ENCODE measurements at places on chromosomes 4 and X.

DNA sequence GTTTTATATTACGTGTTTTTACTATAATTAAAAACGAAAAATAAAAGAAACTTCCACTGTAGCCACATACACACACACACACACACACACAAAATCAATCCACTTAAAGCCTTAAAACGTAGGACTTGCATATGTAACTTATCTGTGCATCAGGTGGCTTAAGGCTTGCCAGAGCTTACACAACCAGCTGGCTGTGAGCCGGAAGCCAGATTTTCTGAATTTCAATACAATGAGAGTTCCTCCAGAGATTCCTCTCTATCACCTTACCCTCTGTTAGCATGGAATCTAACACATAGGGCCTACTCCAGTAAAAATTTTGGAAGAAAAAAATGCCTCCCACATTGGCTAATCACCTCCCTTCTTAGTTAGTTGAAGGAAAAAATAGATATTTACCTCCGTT lies 27.9 kb upstream of the SLITRK4 start:
- DNase-seq: no peak

DNA sequence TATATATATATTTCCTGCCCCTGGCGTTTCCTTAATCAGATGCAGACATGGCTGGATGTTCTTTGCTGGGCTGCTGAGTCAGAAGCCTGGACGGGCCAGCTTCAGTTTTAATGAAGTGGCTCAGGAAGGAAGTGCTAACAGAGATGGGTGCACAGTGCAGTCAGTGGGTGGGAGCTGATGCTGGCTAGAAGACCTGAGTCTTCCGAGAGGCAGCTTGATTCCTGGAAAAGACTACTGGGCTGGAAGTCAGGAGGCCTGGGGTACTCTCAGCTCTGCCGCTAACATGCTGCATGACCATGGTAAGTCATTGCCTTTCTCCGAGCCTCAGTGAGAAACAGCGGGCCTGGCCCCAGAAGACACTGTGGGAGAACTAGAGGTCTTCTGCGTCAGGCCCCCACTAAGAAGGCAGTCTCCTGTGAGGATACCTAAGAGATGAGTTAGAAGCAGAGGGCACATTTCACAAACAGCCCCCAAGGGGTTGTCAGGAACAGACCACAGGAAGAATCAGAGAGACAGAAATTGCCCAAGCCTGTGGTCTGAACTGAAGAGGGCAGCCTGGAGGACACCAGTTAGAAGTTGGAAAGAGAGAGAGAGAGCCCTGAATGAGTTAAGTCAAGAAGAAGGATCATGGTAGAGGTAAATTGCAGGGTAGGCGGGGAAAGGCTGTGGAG lies 8.3 kb upstream of the CD40LG start:
- no peak for DNase-seq

DNA sequence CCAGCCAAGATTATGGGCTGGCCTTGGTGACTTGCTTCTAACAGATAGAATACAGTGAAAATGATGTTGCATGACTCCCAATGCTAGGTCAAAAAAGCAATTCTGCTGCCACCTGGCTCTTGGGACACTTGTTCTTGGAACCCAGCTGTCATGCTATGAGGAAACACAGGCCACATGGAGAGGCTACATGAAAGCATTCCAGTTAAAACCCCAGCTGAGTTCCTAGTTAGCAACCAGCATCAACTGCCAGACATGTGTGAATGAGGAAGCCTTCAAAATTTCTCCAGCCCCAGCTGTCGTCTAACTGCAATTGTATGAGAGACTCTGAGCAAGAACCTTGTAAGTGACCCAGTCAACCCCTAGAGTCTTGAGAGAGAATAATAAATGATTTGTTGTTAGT lies 105.2 kb upstream of the FGF16 start:
- DNase-seq: no peak

- DNase-seq: no peak
Observed at GRCh38 chrX:13386636-13387035, 66.8 kb upstream of the ATXN3L start.

- DNase-seq: no peak
Observed at GRCh38 chr4:3715061-3715854, 50.9 kb upstream of the ADRA2C start.

DNA sequence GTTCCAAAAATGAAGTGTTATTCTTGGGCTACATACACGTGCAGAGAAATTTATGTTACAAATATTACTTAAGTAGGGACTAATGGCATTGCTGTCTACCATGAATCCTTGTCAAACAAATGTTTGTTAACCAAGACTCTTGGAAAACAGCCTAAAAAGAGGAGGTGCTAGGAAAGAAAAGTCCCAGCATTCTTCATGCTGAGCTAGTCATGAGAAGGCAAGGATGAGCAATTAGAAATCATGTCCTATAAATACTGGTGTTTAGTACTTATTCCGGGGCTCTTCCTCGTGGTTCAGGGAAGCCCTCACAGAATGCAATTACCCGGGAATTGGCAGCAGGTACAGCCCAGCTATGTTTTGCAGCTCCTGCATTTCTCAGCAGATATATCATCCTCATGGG lies 378.1 kb upstream of the FTHL17 start:
- DNase-seq: no peak

DNA sequence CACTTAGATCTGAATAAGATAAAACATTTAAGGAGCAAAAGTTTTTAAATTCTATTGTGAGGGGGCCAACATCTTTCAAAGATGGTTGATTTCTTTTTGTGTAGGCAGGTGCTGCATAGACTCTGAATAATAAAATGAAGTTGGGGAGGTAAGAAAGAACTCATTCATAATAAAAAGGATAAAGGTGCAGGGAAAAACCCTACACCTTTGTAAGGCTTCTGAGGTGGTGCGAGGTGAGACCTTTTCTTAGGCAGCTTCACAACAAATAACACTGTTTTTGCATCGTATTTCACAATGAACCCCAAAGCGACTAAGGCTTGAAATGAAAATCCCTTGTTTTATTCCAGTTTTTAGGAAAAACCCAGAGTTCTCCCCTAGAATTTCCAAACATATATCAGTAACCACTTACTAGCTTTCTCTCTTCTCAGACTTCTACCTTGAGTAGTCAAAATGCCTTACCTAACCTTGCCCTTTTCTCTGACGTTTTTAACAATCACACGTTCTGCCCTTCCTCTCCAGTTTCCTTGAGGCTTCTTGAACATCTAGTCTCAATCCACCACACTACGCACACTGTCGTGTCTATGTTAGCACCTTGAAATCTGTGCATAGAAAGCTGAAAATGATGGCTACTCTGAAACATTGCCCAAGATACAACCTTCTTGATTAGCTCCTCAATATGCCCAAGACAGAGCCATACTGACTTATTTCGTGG lies 30.2 kb downstream of the MAML3 start:
- DNase-seq: no peak

DNA sequence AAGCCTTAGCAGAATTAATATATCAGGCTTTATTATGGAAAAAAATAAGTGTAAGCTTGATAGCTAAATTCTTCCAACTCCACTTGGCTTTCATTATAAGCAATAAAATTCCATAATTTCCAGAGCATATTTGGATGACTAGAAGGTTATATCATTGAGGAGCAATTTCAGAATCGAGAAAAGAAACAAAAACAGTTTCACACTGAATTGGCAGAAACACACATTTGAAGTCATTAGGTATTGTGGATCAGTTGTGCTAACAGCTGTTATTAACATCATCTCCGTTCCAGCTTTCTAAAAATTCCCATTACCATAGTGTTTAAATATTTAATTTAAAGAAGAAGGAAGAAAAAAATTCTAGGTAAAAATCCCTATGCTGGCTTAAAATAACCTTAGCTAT lies 92.6 kb downstream of the ANTXR2 start:
- no peak for DNase-seq

- no peak for DNase-seq
Observed at GRCh38 chrX:111337067-111337637, 66.9 kb upstream of the CAPN6 start.

GRCh38 chr4:70954032-70954431 lies 39.4 kb upstream of the DCK start:
- DNase-seq: no peak

DNA sequence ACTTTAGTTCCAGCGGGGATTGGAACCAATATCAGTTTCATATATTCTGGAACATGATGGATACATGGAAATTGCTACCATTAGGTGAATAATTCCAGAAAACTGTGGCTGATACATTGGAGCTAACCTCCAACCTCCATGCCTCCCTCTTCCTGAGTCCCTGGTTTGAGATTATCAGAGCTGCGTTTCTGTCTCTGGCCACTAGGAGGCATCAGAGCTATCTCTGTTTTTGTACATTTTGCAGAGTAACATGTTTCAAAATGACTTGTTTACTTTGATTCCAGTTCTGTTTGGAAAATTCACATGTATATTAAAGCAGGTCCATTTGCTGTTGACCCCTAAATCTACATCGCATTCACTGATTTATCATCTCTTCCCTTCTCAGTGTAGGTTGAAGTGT lies 2.4 kb upstream of the RAB40AL start:
- peak; percentile 33 for DNase-seq
